Fibroblast of pulmonary artery (primary cell): ENCODE measurements at places on chromosomes 2 and 18.

- no peak for DNase-seq
Measured at GRCh38 chr2:201233812-201234662, 26.3 kb upstream of the CASP8 start.

GRCh38 chr2:180322781-180323180, 315.7 kb upstream of the CWC22 start:
- DNase-seq, result peak; percentile 43

- DNase-seq, result peak; percentile 56
Measured at GRCh38 chr2:163213661-163214081, 375.1 kb upstream of the KCNH7 start.

GRCh38 chr2:158718851-158719250, 76.3 kb upstream of the DAPL1 start:
- no peak for DNase-seq

- DNase-seq, result peak; percentile 48
Measured at GRCh38 chr2:132943829-132944228, 273.8 kb upstream of the LYPD1 start.

DNA sequence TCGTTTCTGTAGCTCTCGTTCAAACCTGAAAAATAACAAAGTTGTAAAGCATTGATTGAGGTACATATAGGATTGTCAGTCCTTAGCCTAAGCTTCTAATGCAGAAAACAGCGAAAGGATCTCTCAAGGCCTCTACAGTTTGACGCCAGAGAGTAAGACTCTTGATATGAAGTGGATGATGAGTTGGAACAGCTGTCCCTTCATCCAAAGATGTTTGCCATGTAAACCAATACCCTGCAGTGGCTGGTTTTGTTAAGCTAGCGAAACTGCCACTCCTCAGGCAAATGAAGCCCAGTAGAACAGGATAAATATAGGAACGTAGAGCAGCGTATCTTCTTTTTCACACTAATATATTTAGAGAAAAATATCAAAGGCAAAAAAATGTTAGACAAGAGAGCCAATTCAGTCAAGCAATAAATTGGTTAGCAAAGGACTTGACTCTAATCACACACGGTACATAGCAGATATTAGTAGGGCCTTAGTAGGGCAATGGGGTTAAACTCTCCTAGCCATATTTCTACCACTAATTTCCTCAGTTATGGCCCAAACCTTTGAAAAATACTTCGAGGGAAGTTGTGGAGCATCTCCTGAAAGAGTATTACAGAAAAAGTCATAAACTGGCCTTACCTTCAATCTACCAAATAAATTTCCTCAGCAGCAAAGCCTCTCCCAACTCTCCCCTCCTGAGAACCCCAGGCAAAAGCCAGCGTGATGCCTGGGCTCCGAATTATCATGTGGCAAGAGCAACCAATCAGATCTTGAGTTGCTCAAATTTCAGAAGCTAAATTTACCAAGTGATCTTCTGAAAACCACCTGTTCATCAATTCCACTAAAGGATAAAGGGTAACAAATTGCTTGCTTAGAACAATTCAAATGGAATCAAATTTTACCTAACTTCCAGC, at the start of gene NEB:
TSS of gene NEB (minus strand) at position 706 of the 902 bp plus-strand sequence. CDS start 1,320 bp downstream, outside the sequence.
- no peak for DNase-seq

GRCh38 chr18:63762518-63762917, 12.7 kb upstream of the SERPINB7 start:
- DNase-seq, result peak; percentile 14

DNA sequence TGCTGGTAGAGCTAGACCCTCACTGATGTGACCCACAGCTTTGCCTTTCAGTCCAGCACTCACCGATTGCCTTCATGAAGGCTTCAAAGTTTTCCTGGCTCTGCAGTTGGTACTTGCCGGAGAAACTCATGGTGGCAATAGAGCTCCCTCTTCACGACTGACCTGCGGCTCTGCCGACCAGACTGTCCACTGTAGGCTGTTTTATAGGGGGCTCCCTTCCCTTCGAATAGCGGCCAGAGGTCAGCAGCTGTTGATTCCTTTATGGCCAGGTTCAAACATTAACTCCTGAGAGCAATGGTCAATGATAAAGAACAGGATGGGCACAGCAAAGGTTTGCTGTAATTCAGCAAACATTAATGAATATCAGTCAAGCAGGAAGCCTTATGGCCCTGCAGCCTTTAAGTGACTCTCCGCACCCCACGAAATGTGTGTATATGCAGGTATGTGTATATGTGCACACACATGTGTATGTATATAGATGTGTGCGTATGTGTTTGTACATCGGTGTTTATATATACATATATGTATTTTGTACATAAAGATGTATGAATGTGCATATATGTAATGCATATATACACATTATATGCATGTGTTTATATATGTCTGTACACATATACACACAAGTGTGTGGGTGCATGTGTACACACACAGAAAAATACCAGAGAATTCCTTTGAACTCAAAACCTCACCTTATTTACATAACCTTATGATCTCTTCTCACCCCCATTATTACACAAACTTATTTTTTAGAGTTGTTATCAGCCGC, at the start of gene FABP1:
TSS of gene FABP1 (minus strand) at position 175 of the 766 bp plus-strand sequence. CDS start at position 130, 45 bp downstream.
- no peak for DNase-seq

DNA sequence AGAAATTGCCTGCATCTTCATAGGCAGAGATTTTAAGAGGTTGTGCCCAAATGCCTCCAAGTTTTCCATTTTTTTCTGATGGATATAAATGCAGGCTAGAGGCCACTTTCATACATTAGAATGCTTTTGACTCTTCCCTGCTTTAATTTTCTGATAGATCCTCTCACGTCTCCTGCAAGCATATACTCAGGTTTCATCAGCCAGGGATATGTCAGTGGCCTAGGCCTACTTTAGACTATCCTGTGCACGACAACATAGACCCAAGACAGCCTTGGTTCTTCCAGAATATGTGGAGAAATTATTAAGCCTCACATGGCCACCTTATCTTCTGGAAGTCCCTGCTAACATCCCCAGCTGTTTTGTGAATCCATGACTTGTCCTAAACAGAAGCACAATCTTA, 415.9 kb downstream of the TDRD15 start:
- DNase-seq, result no peak

DNA sequence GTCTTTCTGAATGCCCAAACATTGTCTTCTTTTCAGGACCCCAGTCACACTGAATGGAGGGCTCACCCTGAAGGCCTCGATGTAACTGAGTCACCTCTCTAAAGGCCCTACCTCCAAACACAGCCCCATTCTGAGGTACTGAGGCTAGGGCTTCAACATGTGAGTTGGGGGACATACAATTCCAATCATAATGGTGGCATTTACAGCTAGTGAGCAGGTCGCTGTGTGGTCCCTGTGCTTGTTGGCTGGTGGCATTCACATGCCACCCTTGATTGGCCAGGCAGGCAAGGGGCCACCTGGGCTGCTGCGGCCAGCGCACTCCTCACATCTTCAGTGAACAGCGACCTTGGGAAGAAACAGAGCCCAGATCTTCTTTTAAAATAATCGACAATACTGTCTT, 30.7 kb downstream of the AMER3 start:
- no peak for DNase-seq

DNA sequence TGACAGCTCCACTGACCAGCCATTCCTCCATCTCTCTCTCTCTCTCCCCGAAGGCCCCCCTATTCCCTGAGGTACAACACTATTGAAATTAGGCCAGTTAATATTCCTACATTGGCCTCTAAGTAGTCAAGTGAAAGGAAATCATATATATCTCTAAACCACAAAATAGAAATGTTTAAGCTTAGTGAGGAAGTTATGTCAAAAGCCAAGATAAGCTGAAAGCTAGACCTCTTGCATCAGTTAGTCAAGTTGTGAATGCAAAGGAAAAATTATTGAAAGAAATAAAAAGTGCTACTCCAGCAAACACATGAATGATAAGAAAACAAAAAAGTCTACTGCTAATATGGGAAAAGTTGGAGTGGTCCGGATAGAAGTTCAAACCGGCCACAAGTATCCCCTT, 301.3 kb upstream of the RBMS1 start:
- peak; percentile 25 for DNase-seq

GRCh38 chr2:180990794-180991193, 10.4 kb downstream of the UBE2E3 start:
- DNase-seq, result no peak

DNA sequence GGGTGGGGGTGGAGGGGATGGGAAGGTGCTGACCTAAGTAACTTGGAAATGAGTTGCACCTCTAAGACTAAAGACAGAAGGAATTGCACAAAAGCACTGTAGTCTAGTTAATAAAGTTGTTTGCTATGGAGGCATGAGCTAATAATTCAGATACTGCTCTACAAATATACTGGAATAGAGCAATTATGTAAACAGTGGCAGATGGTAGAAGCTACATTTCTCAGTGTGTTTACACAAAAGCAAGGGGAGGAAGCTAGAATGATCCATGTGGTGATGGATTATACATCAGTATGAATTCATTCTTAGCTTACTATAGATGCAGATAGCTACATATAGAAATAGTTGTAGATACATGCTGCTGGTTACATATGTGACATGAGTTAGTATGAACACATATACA, 27.6 kb upstream of the UBE2F start:
- no peak for DNase-seq

DNA sequence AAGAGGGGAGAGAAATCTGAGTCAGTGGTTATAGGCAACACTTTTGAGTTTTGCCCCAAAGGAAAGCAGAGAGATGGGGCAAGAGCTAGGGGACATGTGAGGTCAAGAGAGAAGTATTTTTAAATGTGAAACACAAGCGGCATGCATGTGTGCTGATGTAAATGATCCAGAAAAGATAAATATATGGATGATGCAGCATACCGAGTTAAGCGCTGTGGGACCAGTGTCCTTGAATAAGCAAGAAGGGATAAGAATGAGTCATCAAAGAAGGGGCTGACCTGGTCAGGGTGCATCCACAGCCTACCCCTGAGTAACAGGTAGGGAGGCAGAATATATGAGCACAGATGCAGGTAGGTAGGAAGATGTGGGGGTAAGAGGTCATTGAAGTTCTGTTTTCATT, 180.9 kb downstream of the TRABD2A start:
- DNase-seq, result no peak

DNA sequence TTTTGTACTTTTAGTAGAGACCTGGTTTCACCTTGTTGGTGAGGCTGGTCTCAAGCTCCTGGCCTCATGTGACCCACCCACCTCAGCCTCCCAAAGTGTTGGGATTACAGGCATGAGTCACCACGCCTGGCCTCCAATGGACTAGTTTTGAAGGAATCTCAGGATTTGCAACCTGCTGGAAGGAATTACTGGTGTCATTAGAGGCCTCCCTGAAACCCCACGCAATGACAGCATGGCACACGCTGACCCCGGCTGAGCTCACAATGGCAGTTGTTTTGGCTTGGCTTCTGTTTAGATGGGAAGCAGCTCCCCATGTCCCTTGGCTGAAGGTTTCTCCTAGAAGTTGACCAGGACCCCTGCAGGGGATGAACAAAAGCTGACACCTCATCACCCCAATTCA, 23.1 kb upstream of the COPS8 start:
- DNase-seq, result no peak

DNA sequence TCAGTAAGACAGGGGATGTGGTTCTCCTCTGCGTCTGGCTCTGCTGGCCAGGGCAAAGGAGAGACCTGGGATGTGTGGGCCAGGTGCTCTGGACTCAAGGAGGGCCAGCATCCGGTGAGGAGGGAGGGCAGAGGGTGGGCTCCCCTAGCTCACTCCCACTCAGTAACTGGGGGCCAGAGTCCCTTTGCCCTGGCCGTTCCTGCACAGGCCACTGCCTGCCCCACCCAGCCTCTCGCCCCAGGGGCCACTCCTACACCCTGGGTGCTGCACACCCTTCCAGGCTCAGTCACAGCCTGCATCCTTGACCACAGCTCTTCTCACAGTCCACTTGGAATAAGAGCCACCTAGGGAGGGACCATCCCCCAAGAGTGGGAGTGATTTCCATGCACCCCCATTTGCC, 41.0 kb downstream of the SNED1 start:
- DNase-seq, result no peak
